Stimulated activated CD8-positive, alpha-beta memory T cell treated with anti-CD3 and anti-CD28 coated beads, Interleukin-15, amount 100 ng/mL, for 24 hours (primary cell): ENCODE measurements at places on chromosomes 2 and 18.

DNA sequence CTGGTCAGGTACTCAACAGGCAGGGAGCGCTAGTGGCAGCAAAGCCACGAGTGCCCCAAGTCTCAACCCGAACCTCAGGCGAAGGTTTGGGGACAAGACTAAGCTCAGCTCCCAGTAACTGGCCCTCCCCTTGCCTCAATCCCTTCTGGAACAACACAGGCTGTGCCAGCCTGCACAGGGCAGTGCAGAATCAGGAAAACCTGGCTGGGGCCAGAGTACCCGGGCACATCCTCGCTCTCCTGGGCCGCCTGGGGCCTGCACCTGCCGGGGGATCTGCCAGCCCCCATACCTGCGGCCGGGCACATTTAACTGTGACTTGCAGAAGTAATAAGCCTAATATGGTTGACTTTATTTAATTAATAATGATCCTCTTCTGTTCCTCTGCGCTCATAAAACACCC, 60.6 kb downstream of the GBX2 start:
- DNase-seq, result no peak

DNA sequence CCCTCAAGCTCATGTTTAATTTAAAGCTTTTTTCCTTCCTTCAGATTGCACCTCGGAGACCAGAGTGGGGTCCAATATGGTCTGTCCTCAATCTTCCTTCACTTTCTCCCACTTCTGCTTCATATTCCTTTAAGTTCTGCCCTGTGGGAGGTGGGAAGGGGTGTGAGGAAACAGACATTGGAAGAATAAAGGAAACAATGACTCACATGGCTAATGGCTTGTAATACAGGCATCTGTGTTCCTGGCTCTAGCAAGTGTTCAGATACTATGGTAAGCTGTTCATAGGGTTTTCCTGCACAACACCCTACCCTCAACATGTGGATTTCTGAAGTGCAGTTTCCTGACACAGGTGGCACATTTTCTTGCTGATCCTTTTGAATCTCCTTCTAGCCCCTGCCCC, 209.5 kb downstream of the PIK3C3 start:
- no peak for DNase-seq

DNA sequence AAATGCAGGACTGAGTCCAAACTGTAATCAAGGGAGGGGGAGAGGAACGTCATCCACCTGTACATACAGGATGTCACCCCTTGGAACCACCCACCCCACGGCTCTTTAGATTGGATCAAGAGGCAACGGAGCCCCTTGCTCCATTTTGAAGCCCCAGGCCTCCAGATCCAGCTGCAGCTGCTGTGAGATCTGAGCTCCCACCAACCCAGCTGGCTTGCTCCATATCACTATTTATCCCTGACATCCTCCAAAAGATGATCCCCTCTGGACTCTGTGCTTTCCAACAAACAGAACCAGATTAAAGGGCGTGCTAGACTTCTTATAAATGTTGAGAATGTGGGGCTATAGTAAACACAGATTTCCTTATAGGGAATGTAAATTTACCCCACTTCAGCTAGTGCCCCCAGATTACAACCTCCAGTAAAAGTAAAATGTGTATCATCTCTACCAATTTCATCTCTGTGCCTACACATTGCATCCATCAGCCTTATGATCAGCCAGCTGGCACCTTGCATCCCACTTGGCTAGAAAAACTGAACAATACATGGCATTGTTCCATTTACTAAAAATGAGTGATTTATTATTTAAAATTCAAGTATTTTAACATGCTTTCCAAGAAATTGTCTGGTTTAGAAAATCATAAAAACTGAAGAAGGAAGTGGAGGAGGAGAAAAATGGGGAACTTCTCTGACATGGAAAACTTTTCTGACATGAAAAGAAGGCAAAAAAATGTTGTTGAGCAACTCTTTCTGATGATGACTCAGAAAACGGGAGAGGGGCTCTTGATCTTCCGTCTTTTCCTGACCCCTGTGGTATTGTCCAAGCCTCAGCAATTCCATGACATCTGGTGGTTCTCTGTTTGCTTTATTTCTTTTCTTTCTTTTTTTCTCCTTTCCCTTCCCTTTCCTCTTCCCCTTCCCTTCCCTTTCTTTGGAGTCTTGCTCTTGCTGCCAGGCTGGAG, 262.6 kb upstream of the THUMPD2 start:
- DNase-seq, result no peak

DNA sequence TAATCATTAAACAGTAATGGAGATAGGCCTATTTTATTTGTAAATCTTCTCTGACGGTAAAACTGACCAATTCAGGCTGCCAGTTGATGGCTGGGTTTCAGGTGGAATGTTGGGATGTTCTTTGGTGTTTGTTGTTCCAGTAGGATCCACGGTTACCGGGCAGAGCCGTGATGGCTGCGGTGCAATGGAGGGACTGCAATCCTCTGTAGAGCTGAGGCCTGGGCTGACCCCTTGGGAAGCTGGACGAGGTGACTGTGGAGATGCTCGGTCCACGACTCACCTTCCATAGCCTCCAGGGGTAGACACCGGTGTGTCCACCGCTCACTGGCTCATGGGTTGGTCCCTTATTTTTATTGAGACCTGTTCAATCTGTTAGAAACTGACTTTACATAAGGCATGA, 42.5 kb downstream of the ZNF519 start:
- no peak for DNase-seq

DNA sequence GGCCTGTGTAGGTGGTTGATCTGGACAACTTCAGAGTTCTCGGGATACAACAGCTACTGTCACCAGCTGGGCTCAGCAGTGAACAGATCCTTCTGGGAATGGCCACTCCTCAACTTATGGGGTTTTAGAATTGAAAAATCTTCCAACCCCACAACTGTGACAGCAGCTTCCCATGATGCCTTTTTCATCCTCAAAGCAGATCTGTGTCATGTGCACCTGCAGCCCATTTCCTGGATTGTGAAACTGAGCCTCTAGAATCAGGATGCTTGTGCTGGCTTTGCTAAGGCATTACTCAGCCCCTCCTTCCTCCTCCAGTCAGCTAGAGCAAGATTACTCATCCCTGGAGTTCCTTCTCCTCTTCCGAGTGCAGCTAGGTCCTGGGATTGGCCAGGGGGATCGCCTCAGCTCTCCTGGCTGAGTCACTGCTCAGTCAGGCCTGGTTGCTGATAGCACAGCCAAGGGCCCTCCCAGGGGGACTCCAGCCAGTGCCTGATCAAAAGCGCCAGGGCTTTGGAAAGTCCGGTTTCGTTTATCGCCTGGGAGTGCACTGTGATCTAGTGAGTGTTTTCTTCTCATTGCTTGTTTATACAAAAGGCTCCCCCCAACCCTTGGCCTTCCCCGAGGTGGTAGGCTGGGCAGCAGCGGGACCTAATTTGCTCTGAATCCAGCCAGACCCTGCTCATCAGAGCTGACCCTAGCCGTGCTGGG, 2.4 kb upstream of the LPIN1 start:
- no peak for DNase-seq

GRCh38 chr2:143148757-143149156, 19.5 kb downstream of the ARHGAP15 start:
- no peak for DNase-seq

- no peak for DNase-seq
Observed at GRCh38 chr2:26563686-26564085, 77.5 kb downstream of the CIB4 start.
